ENCODE measurements at places on chromosomes 3 and 15.

DNA sequence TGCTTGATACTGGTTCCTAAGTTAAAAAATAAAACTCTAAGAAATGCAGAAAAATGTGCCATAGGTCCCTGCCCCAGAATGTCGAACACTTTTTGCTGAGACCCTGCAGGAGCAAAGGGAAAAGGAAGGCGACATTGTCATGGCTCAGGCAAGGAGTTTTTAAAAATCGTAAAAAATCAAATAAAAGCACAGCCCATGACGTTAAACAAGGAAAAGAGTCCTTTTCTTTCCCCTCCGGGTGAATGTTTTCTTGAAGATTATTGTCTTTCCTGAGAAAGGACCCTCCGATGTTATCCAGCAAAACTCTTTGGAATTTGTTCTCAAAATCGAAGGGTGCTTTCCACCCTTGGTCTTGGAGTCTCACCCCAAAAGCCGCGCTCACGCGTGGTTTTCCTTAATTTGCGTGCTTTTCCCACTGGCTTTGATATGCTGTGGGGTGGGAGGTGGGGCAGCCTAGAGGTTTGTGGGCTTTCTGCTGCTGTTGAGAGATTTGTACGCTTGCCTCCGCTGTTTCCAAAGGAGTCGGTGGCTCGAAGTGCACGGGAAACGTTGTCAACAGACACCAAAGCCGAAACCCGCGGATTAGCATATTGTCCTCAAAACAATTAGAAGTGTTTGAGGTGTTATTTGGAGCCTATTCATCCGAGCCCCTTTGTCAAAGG lies 2.9 kb downstream of the SOX14 start:
- no peak for DNase-seq

DNA sequence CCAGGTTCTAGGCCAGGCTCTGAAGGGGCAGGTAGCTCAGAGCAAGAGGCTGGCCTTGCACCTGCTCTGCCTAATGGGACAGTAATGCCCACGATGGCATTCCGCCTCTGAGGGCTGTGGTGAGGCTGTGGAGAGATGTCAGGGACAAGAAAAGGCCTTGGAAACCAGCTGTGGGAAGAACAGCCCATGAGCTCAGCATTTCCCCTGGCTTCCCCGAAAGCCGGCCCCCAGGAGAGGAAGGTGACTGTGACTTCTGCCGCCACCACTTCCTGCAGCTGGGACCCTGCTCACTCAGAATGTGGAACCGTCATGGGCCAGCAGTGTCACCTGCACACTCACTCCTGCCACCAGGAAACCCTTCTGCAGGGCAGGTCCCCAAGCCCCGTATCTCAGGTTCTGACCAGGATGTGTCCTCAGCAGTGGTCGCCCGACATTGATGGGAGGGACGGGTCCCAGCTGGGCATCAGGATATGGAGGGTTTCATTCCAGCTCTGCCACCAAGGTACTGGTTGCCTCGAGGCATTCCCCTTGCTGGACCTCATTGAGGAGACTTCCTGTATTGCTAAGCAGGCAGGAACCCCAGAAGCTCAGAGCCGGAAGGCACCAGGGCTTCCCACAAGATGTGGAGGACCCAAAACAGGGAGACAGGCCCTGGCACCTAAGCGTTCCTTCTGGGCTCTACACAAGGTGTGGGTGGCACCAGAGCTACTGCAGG lies 30.7 kb downstream of the SEMA7A start:
- DNase-seq, result no peak

DNA sequence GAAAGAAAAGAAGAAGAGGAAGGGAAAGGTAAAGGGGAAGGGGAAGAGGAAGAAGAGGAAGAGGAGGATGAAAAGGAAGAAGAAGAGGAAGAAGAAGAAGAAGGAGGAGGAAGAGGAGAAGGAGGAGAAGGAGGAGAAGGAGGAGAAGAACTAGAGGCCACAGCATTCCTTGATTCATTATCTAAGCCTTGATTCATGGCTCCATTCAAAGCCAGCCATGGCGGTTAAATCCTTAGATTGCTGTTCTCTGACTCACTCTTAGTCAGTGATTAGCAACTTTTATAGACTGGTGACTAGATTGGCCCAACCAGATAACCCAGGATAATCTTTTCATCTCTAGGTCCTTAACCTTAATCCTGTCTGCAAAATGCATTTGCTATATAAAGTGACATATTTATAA lies 47.6 kb downstream of the OSTN start:
- no peak for DNase-seq

GRCh38 chr15:37100109-37100965 lies at the start of gene MEIS2:
TSS of gene MEIS2 (minus strand) at chr15:37100549. CDS start at chr15:37099466, 1,083 bp downstream.
- DNase-seq, result no peak

DNA sequence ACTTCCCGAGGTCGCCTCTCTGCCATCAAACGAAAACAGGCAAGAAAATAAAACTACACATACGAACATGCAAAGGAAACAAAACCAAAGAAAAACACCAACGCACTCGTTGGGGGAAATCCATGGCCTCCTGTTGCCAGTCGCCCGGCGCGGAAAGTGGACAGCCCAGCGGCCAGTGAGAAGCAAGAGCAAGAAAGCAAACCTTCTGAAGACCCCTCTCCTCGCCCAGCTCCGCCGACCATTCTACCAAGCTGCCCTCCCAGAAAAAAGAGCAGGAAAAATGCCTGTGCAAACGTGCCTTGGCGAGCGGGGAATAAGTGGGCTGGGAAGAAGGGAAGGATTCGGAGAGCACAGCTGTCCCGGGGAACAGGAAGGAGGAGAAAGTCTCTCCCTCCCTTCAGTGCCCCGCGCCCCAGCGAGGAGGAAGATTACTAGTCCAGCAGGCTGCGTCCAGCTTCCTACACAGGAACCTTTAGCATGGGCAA lies 802 bp upstream of the NECTIN3 start:
- peak; percentile 76 for DNase-seq

GRCh38 chr15:39363761-39364586 lies 216.9 kb upstream of the THBS1 start:
- peak; percentile 23 for DNase-seq

DNA sequence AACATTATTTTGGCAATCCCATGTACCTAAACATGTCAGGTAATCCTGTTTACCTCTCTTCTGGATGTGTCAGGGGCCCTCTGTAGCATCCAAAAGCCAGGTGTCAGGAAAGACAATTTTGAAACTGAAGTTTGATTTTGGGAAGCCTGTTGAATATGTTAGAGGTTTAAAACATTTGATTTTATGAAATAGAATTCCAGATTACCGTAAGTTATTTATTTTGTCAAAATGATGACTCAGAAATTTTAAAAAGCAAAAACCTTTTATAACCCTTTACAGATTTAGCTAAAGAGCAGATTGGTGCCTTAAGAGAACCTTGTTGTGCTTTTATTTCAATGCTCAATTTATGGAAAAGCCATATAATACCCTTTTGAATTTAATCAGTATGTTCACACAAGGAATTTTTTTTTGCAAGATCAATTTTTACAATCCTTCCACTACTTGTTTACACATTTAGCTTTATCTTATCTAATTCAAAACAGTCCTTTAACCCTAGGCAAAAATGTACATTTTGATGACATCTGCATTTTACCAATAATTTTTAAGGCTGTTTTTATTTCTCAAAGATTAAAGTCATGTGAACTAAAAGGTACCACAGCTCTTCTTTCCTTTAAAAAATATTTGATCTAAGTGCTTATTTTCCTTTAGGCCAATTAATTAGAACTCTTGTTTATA lies 10.0 kb downstream of the KIF15 start:
- DNase-seq, result no peak

- peak; percentile 49 for DNase-seq
Measured at GRCh38 chr3:195909644-195910498, 1.5 kb upstream of the TNK2 start.

- no peak for DNase-seq
Measured at GRCh38 chr3:40843851-40844548, 319.2 kb downstream of the ZNF621 start.

DNA sequence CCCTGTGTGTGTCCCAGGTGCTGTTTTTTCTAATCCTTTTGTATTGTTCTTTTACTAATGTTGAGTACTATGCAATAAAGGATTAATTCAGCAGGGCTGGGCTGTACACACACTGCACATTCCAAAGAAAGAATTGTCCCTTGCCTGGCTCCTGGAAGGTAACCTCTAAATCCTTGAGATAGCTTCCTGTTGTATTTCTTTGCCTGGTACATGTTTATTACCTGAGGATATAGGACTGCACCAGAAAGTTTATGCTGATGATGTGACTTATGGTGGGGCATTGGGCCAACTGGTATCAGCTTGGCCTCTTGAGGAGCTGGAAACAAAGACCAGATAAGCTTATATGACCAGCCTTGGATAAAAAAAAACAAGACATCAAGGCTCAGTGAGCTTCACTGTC lies 26.6 kb upstream of the FAN1 start:
- no peak for DNase-seq

DNA sequence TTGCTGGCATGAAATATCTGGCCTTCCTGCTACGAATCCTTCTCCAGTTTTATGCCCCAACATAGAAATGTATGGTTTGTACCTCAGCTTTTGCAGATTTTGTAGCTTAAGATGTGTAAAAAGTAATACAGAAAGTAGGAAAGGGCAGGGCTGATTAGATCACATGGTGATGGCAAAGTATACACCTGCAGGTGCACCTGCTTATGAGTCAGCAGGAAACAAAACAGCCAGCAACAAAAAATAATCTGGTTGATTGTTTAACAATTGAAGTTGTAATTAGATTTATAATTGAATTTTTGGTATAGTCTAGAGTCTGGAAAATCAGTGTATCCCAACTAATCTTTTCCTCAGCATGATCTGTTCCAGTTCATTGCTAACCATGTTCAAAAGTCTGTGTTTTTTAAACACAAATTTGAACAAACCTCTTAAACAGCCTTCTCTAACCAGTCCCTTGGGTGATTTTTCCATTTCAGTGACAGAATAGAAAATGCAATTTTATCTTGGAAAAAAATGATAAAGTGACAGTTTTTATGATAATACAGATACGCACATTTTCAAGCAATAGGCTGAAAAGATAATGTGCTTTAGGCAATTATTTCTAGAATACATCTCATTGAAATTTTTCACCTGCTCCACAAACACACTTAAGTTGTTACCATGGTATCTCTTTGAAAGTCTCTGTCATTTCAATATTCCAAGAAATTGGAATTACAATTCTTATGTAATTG lies 477.4 kb downstream of the NAALADL2 start:
- DNase-seq, result no peak

- DNase-seq, result no peak
Measured at GRCh38 chr3:53843195-53844177, 2.7 kb downstream of the CHDH start.

GRCh38 chr15:69099941-69100340 lies 60.5 kb upstream of the GLCE start:
- DNase-seq, result no peak
